ENCODE measurements at places on chromosomes 6 and 20.

DNA sequence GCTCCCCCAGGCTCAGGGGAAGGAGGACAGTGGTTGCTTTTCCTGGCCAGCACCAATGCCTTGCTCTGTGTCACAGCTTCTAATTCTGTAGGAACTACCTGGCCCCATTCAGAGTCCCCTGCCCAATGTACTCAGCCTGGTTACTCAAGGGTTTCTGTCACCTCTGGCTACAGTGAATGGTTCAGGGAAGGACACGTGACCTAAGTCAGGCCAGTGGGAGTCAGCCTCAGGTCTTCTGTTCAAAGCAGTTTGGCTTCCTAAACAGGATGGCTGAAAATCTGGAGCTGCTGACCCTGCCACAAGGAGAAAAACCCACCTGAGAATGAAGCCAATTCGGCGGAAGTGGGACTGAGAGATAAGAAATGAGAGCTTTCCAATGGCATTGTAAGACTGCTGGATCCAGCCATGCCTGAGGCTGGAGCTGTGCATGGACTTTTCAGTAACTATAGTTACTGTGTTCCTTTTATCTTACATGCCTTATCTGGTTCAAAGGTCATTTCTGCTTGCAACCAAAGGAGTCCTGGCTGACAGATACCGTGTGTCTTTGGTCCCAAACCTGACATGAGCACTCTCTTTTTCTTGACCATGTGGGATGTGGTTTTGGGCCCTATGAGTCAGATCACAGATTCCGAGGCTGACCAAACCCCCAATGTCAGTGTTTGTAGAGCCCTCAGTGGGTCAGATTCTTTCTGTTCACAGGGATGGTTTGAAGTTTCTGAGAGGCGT lies 104.3 kb downstream of the SULF2 start:
- no peak for DNase-seq

- DNase-seq: no peak
Observed at GRCh38 chr20:32612351-32613191, 27.4 kb upstream of the NOL4L start.

DNA sequence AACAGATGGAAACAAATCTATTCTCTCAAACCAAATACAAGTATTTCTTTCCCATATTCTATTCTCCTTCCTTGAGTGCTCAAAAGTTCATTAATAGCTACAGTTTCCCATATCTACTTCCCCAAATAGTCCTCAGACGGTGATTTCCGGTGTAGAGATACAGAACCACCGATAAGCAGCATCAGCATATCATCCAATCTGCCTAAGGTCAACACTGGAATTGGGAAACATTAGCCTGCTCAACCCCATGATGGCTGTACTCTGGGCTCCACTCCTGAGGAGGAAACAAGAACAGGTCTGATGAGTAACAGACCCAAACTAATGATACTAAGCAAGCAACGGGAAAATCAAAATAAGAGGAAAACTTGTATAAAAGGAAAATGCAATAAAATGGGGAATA lies 115.6 kb downstream of the EPB41L2 start:
- no peak for DNase-seq

DNA sequence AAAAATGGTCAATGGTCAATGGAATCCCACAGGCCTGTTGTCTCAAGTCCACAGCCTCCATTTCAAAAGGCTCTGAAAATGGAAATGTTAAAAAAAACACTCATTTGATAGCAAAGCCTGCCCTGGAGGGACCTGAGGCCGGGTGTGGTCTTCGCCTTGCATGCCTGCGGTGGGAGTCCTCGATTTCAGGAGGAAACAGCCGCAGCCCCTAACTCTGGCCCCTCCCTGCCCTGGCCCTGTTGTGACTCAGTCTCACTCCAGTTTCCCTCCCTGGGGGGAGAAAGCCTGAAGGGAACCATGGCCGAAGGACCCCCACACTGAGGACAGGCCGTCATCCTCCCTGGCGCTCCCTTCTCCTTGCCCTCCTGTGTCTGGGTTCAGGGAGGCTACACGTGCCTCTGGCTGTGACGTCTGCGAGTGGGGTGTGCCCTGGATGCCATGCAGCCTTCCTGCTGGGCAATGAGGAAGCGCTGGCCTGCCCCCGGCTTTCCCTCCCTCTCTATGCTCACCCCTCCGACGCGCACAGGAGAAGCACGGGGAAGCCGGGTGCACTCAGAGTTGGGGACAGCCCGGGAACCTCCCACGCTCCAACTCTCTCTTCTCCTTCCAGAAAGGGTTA lies 9.2 kb downstream of the BHLHE23 start:
- DNase-seq: no peak
